Chondrocyte (in vitro differentiated cells): ENCODE measurements at places on chromosomes 11 and 22. TPM values are rescaled to one million over a fixed set of nuclear protein-coding genes. Genes with fewer than 3 reads are reported as not detected.

DNA sequence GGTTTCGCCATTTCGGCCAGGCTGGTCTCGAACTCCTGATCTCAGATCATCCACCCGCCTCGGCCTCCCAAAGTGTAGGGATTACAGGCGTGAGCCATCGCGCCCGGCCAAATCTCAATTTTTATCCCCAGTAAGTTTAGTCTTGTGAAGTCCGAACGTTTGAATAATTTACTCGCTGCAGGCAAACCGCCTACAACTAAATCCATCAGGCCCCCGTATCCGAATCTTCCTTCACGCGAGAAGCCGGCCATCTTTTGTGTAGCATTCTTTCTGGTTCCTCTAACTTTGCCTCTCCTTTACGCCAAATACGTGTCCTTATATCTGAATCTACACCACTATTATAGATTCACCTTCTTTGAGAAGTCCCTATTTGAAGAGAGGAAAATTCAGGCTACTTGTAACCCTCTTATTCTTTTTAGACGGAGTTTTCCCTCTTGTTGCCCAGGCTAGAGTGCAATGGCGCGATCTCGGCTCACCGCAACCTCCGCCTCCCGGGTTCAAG, 581 bp upstream of the EIF3L start:
- peaks cover 14% of the 10 kb centered on the region for H3K36me3 ChIP-seq
- no peak for DNase-seq
- peaks cover 29% of the 10 kb centered on the region for H3K4me1 ChIP-seq
- peak overlapping the region; percentile 99 for H3K27ac ChIP-seq
- H3K4me3 ChIP-seq, result peak overlapping the region; percentile 79

DNA sequence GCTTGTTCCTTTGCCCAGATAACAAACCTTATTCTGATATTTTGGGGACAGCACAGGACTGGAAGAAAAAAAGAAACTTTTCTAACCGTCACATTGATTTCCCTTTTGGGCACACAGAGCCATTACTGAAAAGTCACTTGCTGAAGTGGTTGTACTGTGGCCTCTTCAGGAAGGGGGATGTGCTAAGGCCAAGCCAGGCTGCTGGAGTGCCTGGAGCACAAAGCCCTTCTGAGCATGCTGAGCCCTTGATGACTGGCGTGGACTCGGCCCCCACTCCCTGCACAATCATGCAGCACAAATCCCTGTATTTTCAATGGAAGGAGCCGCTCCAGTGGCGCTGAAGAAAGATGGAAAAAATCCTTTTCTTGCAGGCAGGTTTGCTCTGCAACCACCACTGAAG, 164.2 kb downstream of the NTM start:
- no peaks in the 10 kb centered on the region for H3K36me3 ChIP-seq
- H3K4me3 ChIP-seq, result no peak overlapping the region
- H3K4me1 ChIP-seq, result no peaks in the 10 kb centered on the region

DNA sequence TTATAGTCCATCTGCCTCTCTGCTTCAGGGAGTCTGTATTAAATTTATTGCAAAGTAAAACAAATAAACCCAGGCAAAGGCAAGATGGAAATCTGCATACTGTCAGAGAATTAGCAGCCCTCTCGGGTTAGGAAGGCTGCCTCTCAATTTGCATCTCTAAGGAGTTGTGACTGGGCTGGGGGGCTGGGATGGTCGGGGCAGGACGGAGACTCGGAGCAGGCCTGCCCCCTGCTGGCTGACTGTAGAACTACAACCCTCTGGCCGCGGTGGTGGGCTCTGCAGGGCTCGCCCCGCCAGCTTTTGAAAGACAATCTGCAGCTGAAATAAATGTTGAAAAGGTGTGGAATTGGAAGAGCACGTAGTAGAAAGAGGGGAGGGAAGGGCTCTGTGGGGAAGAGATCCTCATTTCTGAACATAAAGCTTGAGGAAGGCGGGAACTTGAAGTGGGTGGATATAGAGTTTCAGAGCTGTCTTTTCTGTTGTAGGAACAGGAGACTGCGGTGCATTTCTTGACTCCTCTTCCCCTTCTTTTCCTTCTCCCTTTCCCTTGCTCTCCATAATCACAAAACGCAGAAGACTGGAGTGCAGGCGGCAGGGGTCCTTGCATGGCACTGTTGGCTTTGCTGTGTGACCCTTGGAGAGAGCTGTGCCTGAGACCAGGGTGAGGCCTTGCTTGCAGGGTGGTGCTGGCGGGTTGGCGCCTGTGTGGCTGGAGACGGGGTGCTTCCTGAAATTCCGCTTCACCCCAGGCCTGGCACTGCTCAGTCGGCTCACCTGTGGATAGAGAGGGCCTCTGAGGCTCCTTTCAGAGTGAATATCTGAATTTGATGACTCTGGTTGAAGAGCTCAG, 22.6 kb upstream of the PKNOX2 start:
- H3K36me3 ChIP-seq, result no peaks in the 10 kb centered on the region
- H3K4me1 ChIP-seq, result peaks cover 23% of the 10 kb centered on the region
- H3K27ac ChIP-seq, result no peak overlapping the region
- no peaks in the 10 kb centered on the region for H3K27me3 ChIP-seq
- no peak for DNase-seq

GRCh38 chr11:14554959-14555358, 34.8 kb upstream of the PSMA1 start:
- no peak overlapping the region for H3K4me3 ChIP-seq
- no peaks in the 10 kb centered on the region for H3K36me3 ChIP-seq
- no peak overlapping the region for H3K27ac ChIP-seq
- no peak for DNase-seq
- peaks cover 4% of the 10 kb centered on the region for H3K4me1 ChIP-seq

DNA sequence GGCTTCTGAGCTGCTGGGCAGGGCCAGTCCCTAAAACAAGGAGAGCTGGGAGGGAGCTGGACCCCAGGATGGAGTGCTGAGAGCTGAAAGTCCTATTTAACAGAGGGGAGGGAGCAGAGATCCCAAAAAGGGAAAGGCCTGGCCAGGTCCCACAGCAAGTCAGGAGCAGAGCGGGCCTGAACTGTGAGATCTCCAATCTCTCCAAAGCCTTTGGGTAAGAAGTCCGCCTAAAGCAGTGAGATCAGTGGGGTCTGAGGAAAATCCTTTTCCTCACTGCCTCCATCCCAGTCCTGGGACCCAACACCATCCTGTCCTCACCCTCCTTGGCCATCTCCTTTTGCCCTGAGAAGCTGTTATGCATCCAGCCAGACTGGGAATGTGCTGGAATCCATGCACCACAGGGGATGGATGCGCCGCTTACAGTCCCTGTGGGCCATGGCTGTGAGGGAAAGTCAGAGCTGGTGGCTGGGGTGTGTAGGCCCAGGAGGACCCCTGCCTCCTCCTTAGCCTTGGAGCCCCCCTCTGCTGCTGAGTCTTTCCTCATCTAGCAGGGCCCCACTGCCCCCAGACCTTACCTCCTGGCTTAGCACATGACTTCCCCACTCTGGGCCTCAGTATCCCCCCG, 8.6 kb downstream of the LRRC75B start:
- no peak overlapping the region for H3K4me3 ChIP-seq
- H3K4me1 ChIP-seq, result peaks cover 24% of the 10 kb centered on the region
- H3K27me3 ChIP-seq, result no peaks in the 10 kb centered on the region
- no peaks in the 10 kb centered on the region for H3K36me3 ChIP-seq

- H3K27me3 ChIP-seq, result peaks cover 14% of the 10 kb centered on the region
- DNase-seq, result peak; percentile 73
- H3K4me1 ChIP-seq, result no peaks in the 10 kb centered on the region
- peaks cover 1% of the 10 kb centered on the region for H3K36me3 ChIP-seq
- no peak overlapping the region for H3K4me3 ChIP-seq
Measured at GRCh38 chr11:2207773-2208621, 36.4 kb upstream of the TH start.

- H3K36me3 ChIP-seq, result peaks cover 16% of the 10 kb centered on the region
- H3K27ac ChIP-seq, result no peak overlapping the region
- no peak for DNase-seq
- H3K4me1 ChIP-seq, result no peaks in the 10 kb centered on the region
- H3K4me3 ChIP-seq, result no peak overlapping the region
Measured at GRCh38 chr11:121310908-121311307, 18.3 kb downstream of the SC5D start.

GRCh38 chr11:76347466-76347865, 33.5 kb downstream of the THAP12 start:
- no peak for DNase-seq
- H3K36me3 ChIP-seq, result peaks cover 19% of the 10 kb centered on the region
- no peak overlapping the region for H3K4me3 ChIP-seq
- H3K4me1 ChIP-seq, result no peaks in the 10 kb centered on the region
- H3K27ac ChIP-seq, result no peak overlapping the region

DNA sequence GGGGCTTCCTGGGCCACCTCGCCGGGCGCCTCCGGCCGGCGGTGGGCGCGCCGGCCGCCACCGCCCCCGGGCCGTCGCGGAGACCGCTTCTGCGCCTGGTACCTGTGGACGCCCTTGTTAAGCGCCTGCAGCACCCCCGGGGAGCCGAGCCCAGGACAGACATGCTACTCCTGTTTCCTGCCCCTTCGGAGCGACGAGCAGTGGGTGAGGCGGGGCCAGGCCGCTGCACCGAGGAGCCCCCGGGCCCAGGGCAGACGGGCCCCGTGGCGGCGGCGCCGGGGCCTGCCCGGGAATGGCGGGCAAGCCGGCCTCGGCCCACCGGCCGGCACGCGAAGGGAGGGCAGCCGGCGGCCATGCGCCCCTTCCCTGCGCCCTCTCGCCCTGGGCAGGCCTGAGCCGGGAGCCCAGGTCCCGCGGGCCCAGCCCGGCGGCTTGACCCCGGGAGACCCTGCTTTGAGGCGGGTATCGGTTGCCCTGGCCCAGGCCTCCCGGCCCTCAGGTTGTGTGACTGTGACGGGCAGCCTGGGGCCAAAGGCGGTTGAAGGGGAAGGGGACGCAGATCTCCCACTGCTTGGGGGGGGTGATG, 789 bp upstream of the KDM2A start:
- no peaks in the 10 kb centered on the region for H3K36me3 ChIP-seq
- H3K4me1 ChIP-seq, result peaks cover 26% of the 10 kb centered on the region
- H3K27ac ChIP-seq, result no peak overlapping the region
- H3K27me3 ChIP-seq, result no peaks in the 10 kb centered on the region
- H3K4me3 ChIP-seq, result peak overlapping the region; percentile 44

DNA sequence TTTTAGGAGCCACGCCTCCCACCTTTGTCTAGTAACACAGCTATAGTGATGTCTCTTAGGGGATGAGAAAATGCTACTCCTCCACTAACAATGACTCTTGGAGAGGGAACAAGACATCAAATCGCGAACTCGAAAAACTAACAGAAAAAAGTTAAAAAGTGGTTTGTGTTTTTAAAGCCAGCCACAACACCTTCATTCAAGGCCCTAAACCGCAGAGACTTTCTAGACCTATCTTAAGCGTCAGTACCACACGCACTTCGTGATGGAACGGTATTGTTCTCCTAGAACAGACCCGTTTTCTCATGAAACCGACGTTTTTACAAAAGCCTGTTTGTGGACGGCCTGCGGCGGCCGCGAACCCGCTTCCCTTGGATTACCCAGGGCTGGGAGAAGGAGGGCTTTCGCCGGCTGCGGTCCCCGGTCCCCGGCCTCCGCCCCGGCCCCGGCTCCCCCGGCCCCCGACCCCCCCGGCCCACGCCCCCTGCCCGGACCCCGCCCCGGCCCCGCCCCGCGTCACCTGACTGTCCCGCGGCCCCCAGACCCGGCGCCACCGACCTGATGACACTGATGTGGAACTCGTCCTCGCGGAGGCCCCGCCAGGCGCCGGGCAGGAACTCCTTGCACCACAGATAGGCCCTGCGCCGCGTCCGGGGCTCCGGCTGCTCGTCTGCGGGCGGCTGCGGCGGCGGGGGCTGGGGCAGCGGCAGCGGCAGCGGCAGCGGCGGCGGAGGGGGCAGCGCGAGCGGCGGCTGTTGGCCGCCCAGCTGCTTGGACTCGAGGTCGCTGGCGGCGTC, 718 bp downstream of the CHKA start:
- no peaks in the 10 kb centered on the region for H3K36me3 ChIP-seq
- peak overlapping the region; percentile 83 for H3K4me3 ChIP-seq
- no peak for DNase-seq
- peak overlapping the region; percentile 85 for H3K27ac ChIP-seq
- H3K27me3 ChIP-seq, result no peaks in the 10 kb centered on the region

- peaks cover 5% of the 10 kb centered on the region for H3K4me1 ChIP-seq
- no peak for DNase-seq
- H3K27me3 ChIP-seq, result peaks cover 11% of the 10 kb centered on the region
- peaks cover 1% of the 10 kb centered on the region for H3K36me3 ChIP-seq
- H3K27ac ChIP-seq, result no peak overlapping the region
Measured at GRCh38 chr11:134543241-134543640, 131.2 kb upstream of the B3GAT1 start.

- H3K4me3 ChIP-seq, result peak overlapping the region; percentile 96
- H3K27me3 ChIP-seq, result no peaks in the 10 kb centered on the region
- H3K27ac ChIP-seq, result peak overlapping the region; percentile 99
- DNase-seq, result no peak
Measured at GRCh38 chr11:93740730-93741093, 583 bp downstream of the TAF1D start.

- H3K27ac ChIP-seq, result no peak overlapping the region
- no peak overlapping the region for H3K4me3 ChIP-seq
- no peaks in the 10 kb centered on the region for H3K27me3 ChIP-seq
- H3K36me3 ChIP-seq, result no peaks in the 10 kb centered on the region
- H3K4me1 ChIP-seq, result peaks cover 12% of the 10 kb centered on the region
- no peak for DNase-seq
Measured at GRCh38 chr11:8232849-8233606, 30.6 kb downstream of the LMO1 start.

GRCh38 chr11:76803811-76804600, 20.9 kb downstream of the TSKU start:
- H3K27me3 ChIP-seq, result no peaks in the 10 kb centered on the region
- no peak for DNase-seq
- no peaks in the 10 kb centered on the region for H3K36me3 ChIP-seq
- no peak overlapping the region for H3K27ac ChIP-seq
- H3K4me1 ChIP-seq, result peaks cover 57% of the 10 kb centered on the region
- H3K4me3 ChIP-seq, result no peak overlapping the region

DNA sequence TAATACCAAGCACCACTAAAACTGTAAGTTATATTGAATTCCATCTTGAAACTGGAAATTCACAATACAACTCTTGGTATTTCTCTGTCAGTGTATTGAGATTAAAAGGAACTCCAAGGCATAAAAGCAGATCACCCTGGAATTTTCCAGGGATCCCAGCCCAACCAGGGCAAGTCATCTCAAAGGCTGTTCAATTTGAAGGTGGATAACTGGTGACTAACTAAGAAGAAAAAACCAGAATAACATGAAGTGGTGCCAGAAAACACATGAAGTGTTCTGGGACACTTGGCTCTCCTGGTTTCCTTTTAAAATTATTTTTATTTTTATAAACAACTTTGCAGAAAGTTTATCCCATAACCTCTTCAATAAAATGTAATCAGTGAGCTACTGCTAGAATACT, 7.8 kb upstream of the BMAL1 start:
- H3K27ac ChIP-seq, result peak overlapping the region; percentile 58
- H3K4me3 ChIP-seq, result no peak overlapping the region

The CHCHD10 gene
- total RNA-seq, result 42.6 to 78.5 TPM (median 62.2 TPM) in 3 replicates

The OVCH2 gene
- total RNA-seq, result 0.67 to 1.2 TPM (median 0.92 TPM) in 3 replicates

The SLCO2B1 gene
- total RNA-seq, result 6.0 to 19.5 TPM (median 19.2 TPM) in 3 replicates

The RAG2 gene
- total RNA-seq, result not detected in 3 replicates

The MS4A13 gene
- not detected in 3 replicates for total RNA-seq

The SNX19 gene
- 55.8 to 71.6 TPM (median 55.9 TPM) in 3 replicates for total RNA-seq

The OR56B4 gene
- total RNA-seq, result not detected in 3 replicates
